ENCODE measurements at places on chromosomes 13 and 19.

DNA sequence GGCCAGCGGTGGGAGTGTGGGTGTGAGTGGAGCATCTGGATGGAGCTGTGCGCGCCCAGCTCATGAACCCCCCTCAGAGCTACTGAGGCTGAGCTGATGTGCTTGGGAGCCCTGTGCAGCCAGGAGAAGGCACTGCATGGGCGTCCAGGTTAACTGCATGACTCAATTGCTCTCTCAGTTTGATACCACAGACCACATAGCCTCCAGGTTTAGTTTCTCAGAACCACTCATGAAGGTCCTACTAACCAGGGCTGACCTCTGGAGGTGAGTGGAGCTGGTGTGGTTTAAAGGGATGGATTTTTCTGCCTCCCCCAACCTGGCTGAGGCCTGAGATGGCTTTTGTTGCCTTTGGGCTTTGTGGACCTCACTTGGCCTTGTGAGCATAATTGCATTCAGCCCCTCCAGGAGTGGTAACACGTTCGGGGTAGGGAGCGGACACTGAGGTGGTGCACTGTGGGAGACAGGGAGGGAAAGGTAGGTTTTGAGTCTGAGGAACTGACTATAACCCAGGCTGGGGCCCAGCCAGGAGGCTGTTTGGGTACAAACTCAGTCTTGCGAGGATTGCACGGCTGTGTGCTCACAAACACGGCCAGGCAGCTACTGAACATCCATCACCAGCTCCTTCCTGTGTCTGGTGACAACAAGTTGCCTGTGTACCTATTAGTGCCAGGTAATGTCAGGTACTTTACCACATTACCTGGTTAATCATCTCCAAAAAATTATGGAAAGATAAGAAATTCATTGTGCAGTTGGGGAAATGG, 97.5 kb downstream of the RGCC start:
- DNase-seq: no peak

GRCh38 chr19:45774765-45775164, 5.7 kb upstream of the SIX5 start:
- DNase-seq: no peak

- no peak for DNase-seq
Measured at GRCh38 chr19:45768655-45768983, 433 bp downstream of the SIX5 start.

DNA sequence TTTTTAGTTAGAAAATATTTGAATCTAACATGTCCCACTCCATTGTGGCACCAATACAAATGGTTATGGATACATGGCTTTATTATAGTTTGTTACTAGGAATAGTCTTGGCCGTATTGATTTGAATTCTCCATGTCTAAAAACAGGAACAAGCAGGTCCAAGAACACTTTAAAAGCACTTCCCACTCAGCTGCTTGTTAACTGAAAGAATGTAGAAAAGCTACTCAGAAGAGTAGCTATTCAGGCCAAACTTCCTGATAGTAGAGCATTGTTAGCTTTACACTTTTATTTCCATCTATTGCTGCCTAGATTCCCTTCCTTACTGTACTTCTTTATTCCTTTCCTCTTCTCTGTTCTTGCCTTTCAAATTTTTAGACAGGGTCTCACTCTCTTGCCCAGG, 6.9 kb downstream of the PIBF1 start:
- DNase-seq: no peak

- DNase-seq: no peak
Measured at GRCh38 chr19:54888239-54888638, 14.2 kb downstream of the FCAR start.

DNA sequence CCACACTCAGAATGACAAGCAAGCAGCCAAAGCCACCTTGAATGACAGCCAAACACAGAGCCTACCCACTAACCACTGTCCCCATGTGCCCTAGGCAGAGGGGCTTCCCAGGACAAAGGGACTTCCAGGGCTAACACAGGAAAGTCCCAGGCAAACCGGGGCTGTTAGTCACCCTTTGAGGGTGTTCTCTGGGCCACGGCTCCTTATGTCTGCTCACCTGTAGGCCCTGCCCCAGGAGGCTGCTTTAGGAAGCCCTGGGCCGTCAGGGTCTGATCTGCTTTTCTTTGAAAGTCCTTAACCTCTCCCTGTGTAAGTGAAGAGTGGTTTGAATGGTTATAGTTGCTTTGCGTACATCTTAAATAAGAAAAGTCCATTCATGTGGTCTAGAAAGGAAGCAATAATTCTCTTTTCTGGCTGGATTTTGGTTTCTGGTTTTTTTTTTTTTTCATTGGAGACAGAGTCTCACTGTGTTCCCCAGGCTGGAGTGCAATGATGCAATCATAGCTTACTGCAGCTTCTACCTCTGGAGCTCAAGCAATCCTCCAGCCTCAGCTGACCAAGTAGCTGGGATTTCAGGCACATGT, 161.4 kb downstream of the EFNB2 start:
- DNase-seq: no peak

GRCh38 chr13:37601648-37602440, 3.3 kb upstream of the POSTN start:
- DNase-seq: no peak

DNA sequence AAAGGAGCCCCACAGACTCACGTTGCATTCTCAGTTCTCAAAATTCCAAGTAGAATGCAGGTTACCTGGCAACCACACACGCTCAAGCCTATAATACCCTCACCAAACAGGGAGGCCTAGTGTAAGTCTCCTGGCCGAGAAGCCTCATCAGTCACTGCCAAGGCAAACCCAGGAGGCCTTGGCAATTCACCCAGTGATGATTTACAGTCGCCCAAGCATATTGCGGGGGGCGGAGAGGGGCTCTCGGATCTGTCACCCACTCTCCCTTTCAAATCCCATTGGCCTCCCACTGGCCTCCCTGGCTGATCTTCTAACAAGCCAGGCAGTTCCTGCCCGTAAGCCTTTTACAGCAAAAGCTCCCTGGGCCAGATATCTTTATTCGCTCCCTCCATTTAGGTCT, 1.1 kb downstream of the AKAP8L start:
- no peak for DNase-seq

DNA sequence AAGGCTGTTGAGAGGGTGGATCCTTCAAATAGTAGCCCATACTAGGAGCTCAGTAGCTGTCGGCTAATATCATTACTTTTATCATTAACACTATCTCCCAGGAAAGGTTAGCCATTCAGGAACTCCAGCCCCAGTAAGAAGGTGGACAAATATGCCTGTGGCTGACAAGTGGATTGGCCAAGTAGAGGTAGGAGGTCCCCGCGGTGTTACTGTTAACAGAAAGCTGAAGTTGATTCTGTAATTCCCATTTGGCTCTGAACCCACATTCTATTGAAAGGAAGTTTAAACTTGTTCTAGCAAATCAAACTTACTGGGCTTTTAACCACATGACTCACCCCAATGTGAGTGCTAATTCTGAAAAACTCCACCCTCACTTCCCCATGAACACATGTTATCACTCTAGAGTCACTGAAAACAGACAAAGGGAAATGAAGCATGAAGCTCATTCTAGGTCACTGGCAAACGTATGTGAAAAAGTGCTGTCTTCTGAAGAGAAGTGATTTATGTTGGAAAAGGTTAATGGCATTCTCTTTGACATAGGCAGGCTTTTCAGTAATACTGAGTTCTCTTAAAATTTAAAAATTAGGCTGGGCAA, 273.5 kb downstream of the FGF14 start:
- DNase-seq: no peak

DNA sequence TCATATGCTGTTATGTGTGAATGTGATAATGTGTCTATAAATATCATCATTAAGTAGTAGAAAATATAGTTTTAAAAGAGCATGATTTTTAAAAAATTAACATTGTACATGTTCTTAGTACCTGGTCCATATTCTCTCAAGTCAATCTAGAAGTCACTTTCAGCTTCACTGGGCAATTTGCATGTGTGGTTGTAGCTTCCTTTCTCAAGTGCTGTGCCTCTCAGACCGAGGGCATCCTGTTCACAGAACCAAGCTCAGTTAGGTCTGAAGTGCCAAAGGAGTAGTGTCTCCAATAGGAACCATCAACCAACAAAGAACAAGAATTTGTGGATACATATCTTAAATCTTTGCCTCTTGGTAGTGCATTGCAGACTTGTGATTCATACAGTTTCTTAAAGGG, 541.8 kb upstream of the SLC10A2 start:
- DNase-seq: no peak

DNA sequence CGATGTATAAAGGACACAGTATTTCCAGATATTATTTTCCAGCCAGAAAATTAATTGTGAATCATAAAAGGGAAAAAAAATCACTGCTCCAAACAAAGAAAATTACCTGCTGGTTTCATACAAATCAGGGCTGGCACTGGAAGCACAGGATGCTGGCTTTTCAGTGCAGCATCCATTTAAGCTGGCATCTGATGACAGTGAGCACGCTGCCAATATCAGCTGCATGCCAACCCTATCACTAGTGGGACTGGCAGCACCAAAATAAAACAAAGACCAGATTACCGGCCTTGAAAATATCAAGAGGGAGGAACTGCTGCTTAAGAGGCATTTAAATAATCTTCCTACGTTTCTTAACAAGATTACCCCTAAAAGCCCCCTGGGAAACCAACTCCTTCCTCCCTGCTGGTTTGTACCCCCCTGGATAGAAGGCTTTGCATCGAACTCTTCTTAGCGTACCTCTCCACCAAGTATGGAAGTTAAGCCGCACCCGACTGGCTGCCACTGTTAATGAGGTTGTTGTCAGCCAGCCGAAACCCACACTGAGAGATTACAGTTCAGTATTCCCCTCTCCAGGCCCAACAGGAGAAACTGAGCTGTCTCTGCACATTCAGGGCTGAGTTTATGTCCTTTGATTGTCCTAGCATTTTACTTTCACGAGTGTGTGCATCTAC, 257.8 kb downstream of the EFNB2 start:
- no peak for DNase-seq

- no peak for DNase-seq
Measured at GRCh38 chr13:66519259-66519658, 710.9 kb downstream of the PCDH9 start.

- no peak for DNase-seq
Measured at GRCh38 chr19:10642473-10643171, 11.5 kb upstream of the ILF3 start.

DNA sequence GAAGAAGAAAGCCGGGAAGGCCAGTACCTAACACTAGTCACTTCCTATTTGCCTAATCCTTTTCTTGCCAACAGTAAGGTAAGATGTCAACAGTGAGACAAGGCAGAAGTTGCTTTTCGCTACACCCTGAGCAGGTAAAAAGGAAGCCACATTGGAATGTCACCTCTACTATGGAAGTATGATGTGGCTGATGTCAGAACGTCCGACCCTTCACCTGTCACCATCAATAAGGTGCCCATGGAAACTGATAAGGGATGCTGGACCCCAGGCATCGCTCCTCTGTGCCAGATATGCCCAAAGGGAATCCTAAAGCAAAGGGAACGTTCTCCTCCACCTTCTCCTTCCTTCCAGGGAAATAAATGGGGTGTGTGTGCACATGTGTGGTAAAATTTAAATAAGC, 34.3 kb downstream of the COL4A1 start:
- DNase-seq: no peak

- peak; percentile 46 for DNase-seq
Measured at GRCh38 chr19:2266183-2266993, 10.2 kb upstream of the JSRP1 start.

DNA sequence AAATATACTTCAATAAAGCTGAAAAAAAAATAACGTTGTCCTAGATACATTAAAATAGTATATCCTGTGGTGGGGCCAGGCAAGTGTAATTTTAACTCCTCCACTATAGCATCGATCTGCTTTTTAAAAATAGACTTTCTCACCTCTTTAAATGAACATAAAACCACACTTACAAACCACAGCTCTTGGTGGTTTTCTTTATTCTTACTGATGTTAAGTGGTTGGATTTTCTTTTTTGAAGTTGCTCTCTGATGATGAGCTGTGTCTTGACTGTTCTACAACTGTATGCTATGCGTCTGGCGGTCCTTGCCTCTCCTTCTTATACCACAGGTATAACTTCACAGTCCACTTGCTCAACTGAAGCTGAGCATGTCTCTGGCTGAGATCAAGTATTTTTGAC, 721.5 kb upstream of the KLHL1 start:
- no peak for DNase-seq

DNA sequence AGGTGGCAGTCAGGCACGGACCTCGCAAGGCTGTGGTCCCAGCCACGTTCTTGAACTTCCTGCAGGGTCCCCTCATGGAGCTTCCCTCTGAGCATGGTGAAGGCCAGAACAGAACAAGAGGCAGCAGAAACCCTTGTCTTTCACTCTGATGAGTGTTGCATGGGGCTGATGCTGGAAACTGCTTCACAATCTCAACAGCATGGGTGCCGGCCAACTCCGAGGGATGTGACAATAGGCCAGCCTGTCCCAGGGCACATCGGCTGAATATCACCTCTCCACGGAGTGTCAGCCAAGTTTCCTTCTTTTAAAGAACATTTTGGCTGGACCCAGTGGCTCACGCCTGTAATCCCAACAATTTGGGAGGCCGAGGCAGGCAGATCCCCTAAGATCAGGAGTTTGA, 173.9 kb downstream of the FOXO1 start:
- DNase-seq: no peak

GRCh38 chr19:14381689-14382474, 638 bp downstream of the ADGRE5 start:
- no peak for DNase-seq

DNA sequence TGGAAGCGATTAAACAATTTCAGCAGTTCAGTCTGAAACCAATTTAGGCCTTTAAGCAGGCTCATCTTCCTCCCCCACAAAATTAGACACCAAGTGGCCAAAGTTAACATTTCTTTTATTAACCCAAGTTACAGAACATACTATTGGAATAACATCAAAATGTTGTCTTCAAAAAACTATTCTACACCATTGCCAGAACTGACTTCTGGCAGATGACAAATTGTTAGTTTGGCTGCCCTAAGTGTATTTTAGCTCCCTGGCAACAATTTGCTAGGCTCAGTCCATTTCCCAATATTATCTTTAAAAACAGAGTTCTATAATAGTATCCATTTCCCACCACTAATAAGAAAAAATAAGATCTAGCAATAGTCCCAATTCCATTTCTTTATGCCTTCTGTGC, 107.8 kb downstream of the SGCG start:
- DNase-seq: no peak

DNA sequence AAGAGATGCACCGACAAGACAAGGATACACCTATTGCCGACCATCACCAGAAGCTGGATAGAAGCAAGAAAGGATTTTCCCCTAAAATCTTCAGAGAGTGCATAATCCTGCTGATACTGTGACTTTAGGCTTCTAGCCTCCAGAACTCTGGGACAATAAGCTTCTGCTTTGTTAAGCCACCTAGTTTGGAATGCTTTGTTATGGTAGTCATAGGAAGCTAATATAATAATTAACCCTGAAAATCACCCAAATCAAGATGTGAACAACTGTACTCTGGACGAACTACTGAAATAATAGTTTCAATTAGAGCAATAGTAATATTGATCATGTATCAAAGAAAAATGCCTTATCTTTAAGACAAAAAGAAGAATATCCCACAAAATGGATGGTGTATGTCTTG, 524.6 kb downstream of the EFNB2 start:
- DNase-seq: no peak

All from nucleus accumbens (tissue), 56 donors.